ENCODE measurements at places on chromosomes 7 and 10.

- DNase-seq = no peak
These were observed 1158.5 kb upstream of the C7orf33 start for GRCh38 chr7:147432079-147432478.

DNA sequence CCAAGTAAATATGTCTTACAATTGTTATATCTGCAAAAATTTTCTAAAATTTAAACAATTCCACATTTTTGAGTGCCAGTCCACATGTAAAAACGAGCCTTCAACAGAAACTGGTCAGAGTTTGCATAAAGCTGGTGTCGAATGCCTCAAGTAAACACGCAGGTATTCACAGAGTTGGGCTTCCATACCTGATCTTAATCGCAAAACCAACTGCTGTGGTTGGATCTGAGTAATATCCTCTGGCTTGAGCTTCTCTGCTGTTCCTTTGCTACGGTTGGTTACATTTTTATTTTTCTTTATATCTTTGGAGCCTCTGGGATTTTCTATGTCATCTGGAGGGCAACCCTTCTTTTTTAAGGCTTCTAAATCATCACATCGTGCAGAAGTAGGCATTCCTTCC, 28.4 kb downstream of the ITGB1 start:
- DNase-seq = no peak

GRCh38 chr10:75765789-75766096, 334.3 kb downstream of the LRMDA start:
- DNase-seq = no peak

GRCh38 chr10:113341138-113341537, 211.7 kb upstream of the HABP2 start:
- no peak for DNase-seq

DNA sequence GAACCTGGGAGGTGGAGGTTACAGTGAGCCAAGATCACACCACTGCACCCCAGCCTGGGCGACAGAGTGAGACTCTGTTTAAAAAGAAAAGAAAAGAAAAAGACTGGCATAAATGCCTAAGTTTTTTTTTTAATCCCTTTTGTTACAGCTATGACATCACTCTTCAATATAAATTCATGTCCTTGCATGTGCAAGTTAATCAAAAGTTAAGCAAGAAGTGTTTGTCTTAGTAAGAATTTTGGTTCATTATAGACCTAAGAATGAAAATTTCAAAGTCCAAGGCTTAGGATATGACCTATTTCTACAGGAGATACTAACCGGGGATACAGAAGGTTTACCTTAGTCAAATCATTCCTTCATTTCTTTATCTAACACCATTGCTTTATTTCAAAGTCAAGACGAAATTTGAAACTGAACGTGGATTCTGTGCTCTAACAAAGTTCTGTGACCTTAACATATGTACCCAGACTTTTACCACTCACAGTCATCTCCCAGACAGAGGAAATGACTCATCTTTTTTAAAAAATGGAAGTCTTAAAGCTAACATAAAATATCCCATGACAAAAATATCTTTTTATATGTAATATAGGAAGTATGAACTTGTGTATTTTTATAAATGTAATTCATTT, 29.3 kb upstream of the ITGB8 start:
- DNase-seq = no peak

GRCh38 chr10:121732656-121733445, 134.6 kb upstream of the FGFR2 start:
- no peak for DNase-seq
